ENCODE measurements at places on chromosomes 3 and 15.

- no peak for DNase-seq
These were observed 481 bp upstream of the DYNC1LI1 start for GRCh38 chr3:32571192-32571485.

GRCh38 chr3:14650193-14650592, 1.4 kb upstream of the CCDC174 start:
- DNase-seq, result no peak

DNA sequence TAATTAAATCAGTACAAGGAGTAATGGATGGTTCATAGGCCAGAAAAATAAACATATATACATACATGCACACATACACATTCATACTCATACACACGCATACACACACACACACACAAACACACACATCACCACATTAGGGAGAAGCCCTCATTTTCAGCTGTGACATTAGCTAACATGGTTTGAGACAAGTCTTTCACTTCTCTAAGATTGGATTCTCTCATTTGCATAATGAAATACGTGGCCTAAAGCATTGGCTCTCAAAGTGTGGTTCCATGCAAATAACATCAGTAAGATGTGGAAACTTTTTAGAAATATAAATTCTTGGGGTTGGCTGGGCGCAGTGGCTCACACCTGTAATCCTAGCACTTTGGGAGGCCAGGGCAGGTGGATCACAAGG, 452.6 kb downstream of the TAFA4 start:
- DNase-seq, result no peak

DNA sequence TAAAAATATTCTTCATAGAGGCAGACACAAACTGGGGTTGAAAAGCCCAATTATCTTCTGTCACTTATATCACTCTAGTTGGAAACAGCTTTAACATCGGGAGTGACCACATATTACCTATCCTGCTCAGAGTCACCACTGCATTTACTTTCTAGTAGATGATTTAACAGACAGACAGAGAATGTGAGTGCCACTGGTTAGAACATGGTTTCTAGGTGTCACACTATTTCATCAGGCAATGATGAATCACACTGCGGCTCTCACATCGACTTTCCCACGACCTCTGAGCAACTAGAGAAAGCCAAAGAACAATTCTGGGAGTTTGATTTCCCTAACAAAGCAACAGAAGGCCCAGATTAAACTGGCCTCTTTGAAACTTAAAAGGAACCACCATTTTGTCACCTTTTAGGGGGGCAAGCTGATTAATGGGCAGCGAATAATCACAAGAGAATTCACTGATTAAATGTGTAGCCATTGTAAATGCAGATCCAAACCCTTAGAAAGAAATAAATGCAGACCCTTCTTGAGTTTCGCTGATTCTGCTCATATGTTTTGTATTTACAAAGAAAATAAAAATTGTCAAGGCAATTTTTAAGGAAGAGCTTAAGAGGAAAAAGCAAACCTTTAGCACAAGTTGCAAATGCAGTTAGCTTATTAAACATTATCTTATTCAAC, 112.6 kb upstream of the KBTBD8 start:
- DNase-seq, result no peak

DNA sequence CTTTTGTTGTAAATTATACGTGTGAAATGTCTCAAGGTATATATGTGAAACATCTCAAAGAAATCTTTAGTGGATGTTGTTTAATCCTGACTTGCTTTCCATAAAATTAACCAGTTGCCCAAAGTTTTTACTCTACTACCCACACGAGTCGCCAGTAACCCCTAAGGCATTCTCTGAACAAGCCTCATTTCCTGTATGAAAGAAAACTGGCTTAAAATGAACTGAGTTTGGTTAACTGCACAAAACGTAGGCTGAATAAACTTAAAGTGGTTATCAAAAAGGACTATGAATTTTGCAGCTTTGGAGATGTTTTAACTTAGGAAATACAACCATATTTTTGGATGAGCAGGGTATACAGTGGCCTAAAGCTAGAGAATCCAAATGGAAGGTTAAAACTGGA, 2.7 kb upstream of the APPL1 start:
- DNase-seq, result no peak

DNA sequence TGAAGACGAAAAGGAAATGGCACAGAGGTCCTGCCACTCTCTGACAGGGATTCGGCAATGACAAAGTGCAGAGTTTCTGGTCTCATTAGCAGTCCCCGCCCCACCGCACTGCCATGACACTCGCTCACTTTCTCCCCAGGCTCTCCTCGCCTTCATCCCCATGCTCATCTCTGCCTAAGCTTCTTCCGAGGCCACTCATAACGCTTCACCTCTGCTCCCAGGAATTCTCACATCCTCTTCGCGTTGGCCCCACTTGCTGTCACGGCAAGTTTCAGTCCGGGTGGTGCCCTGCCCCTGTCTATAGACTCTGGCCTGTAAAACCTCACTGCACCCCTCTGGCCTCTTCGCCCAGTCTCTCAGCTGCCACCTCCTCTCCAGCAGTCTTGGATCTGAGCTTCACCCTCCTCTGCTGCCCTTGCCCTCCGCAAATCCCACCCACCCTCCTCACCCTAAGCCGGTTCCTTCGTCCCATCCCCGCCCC, 654 bp downstream of the RUBCN start:
- DNase-seq, result peak; percentile 38

DNA sequence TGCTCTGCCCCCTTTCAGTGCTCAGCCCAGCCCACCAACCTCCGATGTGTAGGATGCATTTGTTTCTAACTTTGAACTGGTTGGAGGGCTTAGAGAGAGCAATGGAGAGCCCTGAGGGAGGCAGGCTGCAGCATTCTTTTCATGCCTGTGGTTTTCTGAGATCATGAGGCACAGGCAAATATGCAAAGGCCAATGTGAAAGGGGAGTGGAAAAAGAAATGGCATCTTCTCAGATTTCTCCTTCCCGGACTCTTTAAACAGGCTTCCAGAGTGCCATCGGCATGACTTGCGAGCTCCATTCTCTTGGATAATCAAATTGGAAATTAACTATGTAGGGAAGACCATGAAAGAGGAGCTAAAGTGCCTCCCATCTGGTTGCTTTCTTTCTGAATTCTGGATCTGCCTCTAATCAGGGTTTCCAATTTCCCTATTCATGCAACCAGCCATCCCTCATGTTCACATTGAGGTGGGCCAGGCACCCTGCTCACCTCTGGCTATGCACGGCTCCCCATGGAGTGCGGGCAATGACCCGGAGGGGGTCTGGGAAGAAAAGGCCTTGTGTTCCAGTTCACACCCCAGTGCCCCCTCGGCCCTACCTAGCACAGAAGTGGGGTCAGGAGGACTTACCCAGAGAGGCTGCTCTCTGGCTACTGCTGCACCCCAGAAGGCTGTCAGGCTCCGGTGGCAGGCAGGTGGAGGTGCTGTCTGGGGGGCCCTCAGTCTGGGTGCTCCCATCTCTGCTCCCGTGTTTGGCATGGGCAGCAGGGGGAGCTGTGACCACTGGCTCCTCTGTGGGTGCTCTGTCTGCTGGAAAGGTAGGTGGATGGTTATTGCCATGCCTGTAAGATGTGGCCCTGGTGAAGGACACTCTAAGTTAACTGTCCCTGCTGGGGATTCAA, 16.1 kb downstream of the AMOTL2 start:
- no peak for DNase-seq

- no peak for DNase-seq
These were observed 2.1 kb downstream of the RHOV start for GRCh38 chr15:40871749-40872617.

All from stimulated activated CD4-positive, alpha-beta T cell treated with anti-CD3 and anti-CD28 coated beads, Interleukin-12 subunit alpha, Interleukin-12 subunit beta, amount 100 ng/mL, for 4 hours (primary cell).